ENCODE measurements at places on chromosomes 2 and 18.
A peak's percentile ranks its signal among the peaks of the same experiment; 100 is the strongest.

GRCh38 chr2:158102446-158102845 lies 770 bp downstream of the UPP2 start:
- DNase-seq, result no peak

DNA sequence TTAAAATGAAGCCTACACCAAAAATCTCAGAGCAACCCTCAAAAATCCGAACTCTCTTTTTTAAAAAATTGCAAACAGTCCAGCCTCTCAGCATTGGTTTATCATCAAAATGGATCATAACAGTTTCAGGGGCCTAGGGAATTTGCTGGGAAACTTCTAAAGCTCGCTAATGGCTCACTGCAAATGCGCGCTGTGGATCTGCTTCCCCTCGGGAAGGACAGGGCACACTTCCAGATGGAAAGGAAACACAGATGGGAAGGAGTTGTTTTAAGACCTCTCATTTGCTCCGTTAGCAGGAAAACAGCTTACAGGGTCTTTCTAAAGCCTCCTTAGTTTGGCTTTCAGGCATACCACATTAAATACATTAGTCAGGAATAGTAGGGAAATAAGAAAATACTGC lies 27.2 kb downstream of the FECH start:
- no peak for DNase-seq

DNA sequence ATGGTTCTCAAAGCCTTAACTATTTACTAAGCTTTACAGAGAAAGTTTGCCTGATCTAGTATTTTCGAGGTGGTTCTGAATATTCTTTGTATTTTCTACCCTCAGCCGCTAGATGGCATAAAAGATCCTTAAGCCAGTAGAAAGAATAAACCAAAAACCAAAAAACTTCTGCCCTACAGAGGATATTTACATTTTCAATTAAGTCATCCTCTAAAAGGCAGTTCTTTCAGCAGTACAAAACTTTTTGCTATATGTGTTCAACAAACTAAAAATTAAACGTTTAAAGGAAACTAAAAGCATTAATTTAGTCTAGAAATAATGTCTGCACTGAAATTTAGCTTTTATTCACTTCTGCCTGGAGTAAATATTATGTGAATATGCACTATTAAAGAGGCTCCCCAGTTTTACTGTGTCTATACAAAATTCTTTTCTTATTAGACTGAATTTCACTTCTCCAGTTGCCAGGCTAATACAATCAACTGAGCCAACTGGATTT lies 297.5 kb downstream of the PIEZO2 start:
- DNase-seq, result no peak

DNA sequence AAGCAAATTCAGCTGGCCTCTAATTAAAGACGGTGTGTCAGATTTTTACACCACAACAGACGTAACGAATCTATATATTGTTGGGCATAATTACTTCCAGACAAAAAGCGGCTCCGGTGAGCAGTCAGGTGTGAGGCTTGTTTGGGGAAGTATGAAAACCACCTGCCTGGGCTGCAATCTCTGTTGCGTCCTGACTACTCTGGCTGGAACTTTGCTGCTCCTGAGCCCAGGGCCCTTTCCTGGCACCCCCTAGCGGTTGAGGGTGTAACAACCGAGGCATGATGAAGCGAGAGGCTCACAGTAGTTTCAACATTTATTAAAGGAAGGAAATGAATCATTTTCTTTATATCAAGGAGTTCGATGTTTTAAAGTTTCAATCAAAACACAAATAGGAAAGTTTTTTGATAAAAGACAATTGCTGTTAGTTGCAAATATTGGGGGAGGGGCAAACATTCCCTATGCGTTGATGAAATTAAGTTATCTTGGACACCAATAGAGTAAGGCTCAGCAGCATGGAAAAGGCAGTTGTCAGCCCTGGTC lies 10.6 kb upstream of the ITGB6 start:
- peak; percentile 72 for DNase-seq

DNA sequence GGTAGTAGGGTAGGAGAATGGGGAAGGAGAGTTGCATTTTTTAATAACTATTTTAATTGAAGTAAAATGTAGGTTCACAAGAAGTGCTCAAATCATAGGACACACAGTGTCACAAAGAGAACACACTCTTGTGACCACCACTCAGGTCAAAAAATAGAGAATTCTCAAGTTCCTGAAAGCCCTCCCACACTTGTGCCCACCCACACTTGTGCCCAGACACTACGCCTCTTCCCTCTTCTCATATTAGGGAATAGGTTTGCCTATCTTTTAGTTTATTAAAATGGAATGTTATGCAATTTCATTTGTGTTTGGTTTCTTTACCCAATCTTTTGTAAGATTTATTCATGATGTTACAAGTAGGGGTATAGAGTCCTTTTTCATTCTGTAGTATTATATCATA lies 67.2 kb downstream of the UGGT1 start:
- DNase-seq, result no peak

DNA sequence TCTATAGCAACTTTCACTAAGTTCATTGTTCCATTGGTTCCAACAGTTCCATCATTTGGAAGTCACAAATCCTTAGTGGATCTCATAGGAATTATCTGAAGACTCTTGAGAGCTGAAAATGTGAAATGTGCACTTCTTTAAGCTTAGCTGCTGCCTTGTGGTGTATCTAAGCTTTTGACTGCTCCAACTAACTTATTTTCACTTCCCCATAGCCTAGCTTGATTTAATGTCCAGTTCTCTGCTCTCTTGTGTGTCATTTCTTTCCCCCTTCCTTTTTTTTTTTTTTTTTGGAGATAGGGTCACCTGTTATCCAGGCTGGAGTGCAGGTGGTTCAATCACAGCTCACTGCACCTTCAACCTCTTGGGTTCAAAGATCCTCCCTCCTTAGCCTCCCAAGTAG lies 34.9 kb upstream of the CD302 start:
- DNase-seq, result no peak

DNA sequence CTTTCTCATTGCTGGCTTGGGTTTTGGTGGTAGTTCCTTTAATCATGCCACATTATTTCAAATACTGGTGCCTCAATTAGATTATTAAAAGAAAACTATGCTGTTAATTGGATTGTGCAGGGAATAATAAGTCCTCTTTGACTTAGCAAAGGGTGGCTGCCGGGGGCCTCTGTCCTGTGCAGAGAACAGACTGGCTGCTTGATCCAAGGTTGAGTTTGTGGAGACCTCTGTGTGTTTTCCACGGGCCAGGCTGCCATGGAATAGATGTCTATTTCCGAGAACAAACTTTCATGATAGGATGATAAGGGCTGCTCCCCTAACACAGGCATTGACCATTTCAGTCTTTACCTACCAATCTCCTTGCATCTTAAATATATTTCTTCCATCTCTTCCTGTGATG lies 30.4 kb upstream of the OTOS start:
- DNase-seq, result no peak

- no peak for DNase-seq
Measured at GRCh38 chr18:8474661-8475060, 134.6 kb upstream of the RAB12 start.
